ENCODE measurements at places on chromosomes 7 and 10.

- no peak for DNase-seq
Observed at GRCh38 chr7:22251281-22251680, 105.7 kb downstream of the RAPGEF5 start.

GRCh38 chr7:96710544-96710943 lies 898 bp upstream of the SEM1 start:
- DNase-seq = no peak

DNA sequence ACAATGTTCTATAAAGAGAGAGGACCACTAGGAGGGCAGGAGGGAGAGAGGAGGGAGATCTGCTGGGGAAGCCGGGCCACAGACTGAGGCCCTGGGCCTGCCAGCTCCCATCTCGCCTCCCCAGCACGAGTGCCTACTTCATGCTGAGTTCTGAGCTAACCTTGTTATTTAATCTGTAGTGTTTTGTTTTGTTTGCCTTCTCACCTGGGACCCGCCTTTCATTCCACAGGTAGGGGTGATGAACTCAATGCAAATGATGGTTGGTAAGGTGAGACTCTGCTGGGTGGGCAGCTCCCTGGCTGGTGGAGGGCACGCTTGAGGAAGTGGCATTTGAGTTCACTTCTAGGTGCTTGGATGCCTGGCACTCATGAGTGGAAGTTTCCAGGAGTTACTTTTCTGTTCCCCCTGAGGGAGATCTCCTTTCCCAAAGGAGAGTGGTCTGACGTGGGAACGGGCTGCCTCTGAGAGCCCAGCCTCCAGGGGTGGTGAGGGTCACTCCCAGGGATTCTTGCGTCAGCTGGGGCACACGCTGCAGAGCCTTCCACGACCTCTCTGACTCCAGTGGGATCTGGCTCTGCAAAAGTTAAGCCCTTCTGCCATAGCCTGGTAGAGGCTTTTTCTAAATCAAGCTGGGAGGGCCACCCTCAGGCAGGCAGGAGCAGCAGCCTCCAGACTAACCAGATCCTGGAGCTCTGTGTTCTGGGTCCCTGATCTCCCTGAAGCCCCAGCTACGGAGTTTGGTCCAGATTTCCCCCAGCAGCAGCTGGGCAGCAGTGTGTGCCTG lies 22.4 kb downstream of the UBTD1 start:
- DNase-seq = no peak

GRCh38 chr7:155847821-155848435 lies 35.7 kb upstream of the SHH start:
- no peak for DNase-seq

GRCh38 chr7:105643384-105643783 lies 62.1 kb upstream of the EFCAB10 start:
- DNase-seq = no peak

GRCh38 chr10:96720422-96721206 lies at the start of gene PIK3AP1:
PIK3AP1 (minus strand) TSS chr10:96720514; CDS start chr10:96720394, 120 bp downstream.
- DNase-seq = peak; percentile 43

GRCh38 chr7:8391353-8392062 lies 41.9 kb upstream of the NXPH1 start:
- DNase-seq = no peak

DNA sequence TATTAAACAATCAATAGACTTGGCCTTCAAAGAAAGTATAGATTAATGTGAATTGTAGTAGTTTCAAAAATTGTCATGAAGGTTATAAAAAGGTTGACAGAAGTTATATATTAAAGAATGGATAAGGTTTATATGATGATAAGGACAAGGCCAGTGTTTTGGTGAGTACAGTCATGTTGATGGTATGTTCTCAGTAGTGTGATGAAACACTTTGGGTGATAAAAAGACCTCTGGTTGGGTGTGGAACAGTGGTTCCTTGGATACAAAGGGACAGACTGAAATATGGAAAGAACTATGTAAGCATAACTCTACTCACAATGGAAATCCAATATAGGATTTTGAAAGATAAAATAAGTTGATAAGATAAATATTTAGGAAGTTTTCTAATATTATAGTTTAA lies 866.3 kb downstream of the ANKRD7 start:
- DNase-seq = no peak

DNA sequence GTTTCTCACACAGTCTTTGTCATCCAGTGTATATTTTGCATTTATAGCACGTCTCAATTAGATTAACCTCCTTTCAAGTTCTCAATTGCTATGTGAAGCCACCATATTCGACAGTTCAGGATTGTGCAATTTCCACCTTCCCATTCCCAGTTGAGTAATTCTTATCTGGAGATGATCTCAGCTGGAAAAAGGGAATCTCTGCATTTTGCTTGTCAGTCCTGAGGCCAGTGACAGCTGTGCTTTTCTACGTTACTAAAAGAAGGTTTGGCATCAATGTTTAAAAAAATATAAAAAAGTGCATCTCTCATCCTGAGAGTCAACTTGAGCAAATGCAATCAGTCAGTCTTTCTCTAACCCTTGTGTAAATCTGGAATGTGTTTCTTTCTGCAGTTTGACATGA lies 247.7 kb downstream of the PRKG1 start:
- DNase-seq = no peak

GRCh38 chr10:128608791-128609190 lies 482.6 kb upstream of the MKI67 start:
- no peak for DNase-seq

GRCh38 chr7:102943423-102944169 lies 30.8 kb downstream of the LRRC17 start:
- DNase-seq = no peak

GRCh38 chr7:139300390-139300789 lies 40.7 kb upstream of the FMC1 start:
- DNase-seq = peak; percentile 10

GRCh38 chr7:13742811-13743210 lies 246.7 kb downstream of the ETV1 start:
- DNase-seq = peak; percentile 73

- DNase-seq = no peak
Observed at GRCh38 chr7:116223588-116223987, 13.2 kb downstream of the TES start.

- no peak for DNase-seq
Observed at GRCh38 chr7:78499283-78499682, 700.7 kb downstream of the PHTF2 start.

DNA sequence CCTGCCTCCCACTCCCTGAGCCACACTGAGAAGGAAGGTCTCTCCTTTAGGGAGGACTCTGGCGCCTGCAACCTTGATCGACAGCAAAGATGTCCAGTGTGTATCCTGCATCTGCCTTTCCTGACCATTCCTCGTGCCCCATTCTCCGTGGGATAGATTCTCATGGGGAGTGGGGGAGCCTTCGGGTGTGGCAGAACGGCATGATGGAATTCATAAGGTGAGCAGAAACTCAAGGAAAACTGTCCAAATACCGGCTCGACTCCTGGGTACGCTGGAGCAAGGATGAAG lies 636 bp upstream of the RARRES2 start:
- DNase-seq = no peak

- DNase-seq = no peak
Observed at GRCh38 chr7:14195079-14195478, 205.6 kb upstream of the ETV1 start.
